Lung (tissue), 17 donors: ENCODE measurements at places on chromosomes 13 and 19.
A peak's percentile ranks its signal among the peaks of the same experiment; 100 is the strongest.

DNA sequence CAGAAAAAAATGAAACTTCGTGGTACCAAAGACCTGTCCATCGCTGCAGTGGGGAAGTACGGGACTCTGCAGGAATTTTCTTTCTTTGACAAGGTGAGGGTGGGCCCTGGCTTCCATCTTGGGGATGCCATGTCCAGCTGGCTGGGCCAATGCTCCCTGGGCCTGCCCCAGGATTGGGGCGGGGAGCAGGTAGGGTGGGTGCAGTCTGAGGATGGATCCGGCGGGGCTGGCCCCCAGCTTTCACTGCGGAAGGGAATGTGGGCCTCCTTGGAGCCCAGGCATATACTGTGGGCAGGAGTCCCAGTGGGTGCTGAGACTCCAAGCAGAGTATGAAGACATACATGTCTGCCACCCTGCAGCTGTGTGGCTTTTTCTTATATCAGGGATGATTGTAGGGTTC is 23.9 kb downstream of the SIN3B start:
- no peak for DNase-seq

DNA sequence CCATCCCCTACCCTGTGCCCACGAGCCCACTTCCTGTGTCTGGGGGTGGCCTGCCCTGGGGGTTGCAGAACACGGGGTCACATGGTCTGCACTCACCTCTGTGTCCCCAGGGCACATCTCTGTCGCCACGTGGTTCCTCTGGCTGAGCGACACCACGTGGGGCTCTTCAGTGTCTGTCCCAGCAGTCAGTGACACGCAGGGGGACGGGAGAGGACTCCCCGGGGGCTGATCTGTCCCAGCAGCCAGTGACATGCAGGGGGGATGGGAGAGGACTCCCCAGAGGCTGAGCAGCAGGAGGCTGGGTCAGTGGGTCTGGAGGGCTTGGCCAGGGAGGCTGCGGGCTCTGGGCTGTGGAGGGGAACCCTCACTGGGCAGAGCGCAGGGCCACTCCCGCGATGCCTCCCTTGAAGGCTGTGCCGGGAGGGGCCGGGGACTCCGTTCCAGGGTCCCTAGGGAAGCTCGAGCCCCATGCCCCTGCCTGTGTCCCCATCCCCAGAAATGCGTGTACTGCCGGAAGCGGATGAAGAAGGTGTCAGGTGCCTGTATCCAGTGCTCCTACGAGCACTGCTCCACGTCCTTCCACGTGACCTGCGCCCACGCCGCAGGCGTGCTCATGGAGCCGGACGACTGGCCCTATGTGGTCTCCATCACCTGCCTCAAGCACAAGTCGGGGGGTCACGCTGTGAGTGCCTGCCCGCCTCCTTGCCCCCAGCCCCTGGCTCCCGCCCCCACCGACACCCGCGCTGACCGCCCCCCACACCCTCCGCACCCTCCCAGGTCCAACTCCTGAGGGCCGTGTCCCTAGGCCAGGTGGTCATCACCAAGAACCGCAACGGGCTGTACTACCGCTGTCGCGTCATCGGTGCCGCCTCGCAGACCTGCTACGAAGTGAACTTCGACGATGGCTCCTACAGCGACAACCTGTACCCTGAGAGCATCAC is 174.8 kb downstream of the KDM4B start:
- no peak for DNase-seq

- peak; percentile 87 for DNase-seq
Measured at GRCh38 chr19:50311723-50312635, 17.2 kb downstream of the KCNC3 start.

GRCh38 chr19:30044273-30045248 is 102.5 kb downstream of the URI1 start:
- peak; percentile 31 for DNase-seq

- DNase-seq: no peak
Measured at GRCh38 chr13:19961924-19962323, 3.4 kb downstream of the ZMYM2 start.

DNA sequence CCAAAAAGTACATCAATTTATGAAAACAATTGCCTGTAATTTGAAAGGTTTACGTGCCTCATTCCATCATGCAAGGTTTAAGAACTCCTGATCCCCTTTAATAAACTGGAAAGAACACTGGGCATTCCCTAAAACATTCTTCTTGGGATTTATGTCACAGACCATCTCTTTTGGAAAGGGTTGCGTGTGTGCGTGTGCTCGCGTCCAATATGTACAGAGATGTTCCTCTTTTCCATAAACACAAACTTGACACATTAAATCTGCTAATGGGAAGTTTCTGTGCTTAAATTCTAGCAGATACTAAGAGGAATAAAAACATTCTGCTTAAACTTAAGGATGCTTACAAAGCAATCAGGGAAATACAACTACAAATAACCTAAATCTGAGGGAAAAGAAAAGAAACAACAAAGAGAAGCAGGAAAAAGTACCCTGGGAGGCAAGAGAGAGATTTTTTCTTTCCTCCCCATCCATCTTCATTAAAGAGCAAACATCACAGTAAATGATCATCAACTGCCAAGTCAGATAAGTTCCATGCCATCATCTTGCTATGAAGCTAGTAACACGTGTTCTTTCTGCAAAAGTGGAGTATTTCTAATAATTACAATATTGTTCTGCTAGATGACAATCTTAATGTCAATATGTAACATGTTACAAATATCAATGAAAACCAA is 83.7 kb downstream of the STK24 start:
- DNase-seq: peak; percentile 53

DNA sequence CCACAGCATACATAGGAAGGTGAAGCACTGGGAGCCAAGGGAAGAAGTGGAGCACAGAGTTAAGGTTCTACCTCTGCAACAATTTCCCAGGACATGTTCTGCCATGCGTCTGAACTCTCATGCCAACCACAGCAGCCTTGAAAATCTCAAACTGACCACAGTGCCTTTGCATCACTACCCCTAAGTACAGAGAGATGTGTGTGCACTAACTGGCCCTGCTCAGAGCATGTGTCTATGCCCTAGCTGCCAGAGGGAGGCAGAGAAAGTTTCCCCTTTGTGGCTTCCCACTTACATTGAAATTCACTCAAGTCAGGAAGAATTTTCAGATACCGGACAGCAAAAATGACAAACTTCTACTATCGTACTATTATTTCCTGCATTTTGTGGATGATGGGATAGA is 26.8 kb upstream of the WDFY2 start:
- DNase-seq: no peak

DNA sequence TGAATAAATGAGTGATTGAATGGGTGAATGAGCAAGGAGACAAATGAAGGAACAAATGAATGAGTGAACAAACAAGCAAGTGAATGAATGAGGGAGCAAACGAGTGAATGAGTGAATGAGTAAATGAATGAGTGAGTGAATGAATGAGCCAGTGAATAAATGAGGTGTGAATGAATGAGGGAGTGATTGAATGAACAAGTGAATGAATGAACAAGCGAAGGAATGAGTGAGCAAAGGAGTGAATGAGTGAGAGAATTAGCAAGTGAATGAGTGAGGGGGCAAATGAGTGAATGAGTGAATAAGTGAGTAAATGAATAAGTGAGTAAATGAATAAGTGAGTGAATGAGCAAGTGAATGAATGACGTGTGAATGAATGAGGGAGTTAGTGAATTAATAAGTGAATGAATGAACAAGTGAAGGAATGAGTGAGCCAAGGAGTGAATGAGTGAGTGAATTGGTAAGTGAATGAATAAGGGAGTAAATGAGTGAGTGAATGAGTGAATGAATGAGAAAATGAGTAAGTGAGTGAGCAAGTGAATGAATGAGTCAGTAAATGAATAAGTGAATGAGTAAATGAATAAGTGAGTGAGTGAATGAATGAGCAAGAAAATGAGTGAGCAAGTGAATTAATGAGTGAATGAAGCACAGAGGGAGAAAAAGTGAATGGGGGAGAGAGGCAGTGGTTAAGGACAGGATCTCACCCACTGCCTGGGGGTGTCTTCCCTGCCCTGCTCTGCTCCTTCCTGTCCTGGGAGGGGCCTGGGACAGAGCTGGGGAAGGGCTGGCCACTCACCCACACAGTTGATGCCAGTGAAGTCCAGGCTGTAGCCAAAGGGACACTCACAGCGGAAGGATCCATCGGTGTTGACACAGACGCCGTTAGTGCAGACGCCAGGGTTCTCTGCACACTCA is 36.4 kb downstream of the CCL25 start:
- no peak for DNase-seq

GRCh38 chr13:42747399-42747873 is 33.9 kb upstream of the FAM216B start:
- DNase-seq: peak; percentile 81

- no peak for DNase-seq
Measured at GRCh38 chr13:46184277-46184699, 2.3 kb upstream of the LCP1 start.

DNA sequence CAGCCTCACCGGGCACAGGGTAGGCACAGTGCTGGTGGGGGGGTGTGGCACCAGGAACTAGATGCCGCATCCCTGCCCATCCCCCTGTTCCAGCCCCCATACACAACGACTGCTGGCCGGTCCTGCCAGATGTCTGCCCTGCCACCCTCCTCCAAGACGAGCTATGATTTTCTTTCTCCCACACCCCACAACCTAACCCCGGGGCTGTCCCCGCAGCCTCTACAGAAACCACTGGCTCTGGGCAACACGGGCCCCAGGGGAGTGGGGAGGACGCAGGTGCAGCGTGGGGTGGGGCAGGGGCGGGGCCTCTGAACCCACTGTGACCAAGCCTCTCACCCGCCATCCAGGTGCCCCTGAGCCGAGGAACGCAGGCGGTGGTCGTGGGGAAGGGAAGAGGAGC is 15.5 kb downstream of the PGLS start:
- no peak for DNase-seq

DNA sequence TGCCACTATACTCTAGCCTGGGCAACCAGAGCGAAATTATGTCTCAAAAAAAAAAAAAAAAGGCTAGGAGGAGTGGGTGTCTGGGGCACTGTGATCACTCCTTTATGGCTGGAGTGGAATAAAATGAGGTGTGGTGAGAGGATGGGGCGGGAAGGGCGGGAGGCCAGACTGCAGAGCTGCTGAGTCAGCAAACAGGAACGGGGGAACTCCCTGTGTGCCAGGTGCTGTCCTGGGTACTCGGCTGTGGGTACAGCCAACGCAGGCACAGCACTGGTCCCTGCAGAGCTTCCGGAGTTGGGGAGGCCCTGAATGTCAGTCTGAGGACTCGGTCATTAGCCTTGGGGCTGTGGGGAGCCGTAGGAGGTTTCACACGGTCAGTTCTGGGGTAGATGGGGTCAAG is 5.7 kb downstream of the PRPF31 start:
- no peak for DNase-seq

DNA sequence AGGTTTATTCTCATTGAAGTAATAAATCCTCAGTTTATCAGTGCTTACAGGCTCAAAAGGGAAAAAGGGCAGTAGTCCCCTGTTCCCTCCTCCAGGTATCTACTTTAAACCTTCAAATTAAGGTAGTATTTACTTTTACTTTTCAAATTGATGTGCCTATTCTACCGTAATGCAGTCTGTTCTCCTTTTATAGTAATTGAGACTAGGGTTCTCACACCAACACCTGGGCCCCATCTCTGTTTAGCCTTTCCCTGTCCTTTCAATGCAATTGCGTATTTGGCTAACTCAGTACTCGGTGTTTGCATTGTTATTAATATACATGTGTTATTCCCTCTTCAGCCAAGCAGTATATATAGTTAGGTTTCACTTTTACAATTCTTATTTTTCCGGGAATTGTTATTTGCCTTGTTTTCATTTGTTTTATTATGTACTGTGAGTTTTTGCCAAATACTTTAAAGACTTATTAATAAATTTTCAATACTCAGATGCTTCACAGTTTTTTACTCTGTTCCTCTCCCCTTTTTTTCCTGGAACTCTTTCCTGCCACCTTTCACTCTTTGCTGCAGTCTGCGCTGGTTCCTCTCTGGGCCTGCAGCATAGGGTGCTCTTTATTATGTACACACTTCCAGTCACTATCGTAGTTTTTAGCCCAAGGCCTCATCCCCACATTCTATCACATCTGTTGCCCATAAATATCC is 30.3 kb downstream of the USPL1 start:
- DNase-seq: no peak

DNA sequence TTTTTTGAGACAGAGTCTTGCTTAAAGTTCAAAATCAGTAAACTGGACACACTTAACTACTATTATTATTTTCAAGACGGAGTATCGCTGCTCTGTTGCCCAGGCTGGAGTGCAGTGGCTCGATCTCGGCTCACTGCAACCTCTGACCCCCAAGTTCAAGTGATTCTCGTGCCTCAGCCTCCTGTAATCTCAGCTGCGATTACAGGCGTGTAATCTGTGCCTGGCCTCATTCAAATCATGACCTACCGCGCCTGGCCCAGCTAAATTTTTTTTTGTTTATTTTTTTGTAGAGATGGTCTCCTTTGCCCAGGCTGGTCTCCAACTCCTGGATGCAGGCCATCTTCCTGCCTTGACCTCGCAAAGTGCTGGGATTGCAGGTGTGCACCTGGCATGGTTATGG is 23.0 kb downstream of the ZNF101 start:
- DNase-seq: no peak

DNA sequence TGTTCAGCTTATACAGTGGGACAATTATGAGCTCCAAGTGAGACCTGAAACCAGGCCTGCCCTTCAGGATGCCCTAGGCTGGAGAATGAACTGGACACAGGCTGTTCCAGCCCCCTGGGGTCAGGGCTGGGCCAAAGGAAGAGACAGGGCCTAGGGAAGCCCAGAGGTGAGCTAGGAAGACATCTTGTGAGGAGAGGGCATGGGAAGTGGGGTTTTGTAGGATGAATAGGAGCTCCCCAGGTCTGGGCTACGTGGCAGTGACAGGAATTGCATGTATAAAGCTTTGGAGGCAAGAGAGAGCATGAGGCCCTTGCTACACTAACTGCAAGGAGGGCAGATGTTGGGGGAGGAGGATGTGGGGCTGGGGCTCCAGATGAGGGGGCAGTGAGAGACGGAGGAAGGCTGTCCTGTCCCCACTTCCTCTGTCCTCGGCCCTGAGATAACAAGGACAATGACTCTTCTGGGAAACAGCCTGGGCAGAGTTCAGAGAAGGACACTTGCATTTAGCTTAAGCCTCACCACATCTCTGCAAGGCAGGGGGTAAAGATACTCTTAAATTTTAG is 1.5 kb upstream of the TBXA2R start:
- no peak for DNase-seq

- no peak for DNase-seq
Measured at GRCh38 chr13:48615049-48615448, 38.7 kb upstream of the CYSLTR2 start.

- no peak for DNase-seq
Measured at GRCh38 chr13:57862879-57863278, 231.3 kb downstream of the PCDH17 start.

GRCh38 chr19:14135985-14136508 is 342 bp downstream of the ASF1B start:
- DNase-seq: no peak

GRCh38 chr19:1037621-1038064 is 2.3 kb upstream of the ABCA7 start:
- no peak for DNase-seq
